Hypothalamus (tissue), 51 donors: ENCODE measurements at places on chromosomes 5 and 9.

DNA sequence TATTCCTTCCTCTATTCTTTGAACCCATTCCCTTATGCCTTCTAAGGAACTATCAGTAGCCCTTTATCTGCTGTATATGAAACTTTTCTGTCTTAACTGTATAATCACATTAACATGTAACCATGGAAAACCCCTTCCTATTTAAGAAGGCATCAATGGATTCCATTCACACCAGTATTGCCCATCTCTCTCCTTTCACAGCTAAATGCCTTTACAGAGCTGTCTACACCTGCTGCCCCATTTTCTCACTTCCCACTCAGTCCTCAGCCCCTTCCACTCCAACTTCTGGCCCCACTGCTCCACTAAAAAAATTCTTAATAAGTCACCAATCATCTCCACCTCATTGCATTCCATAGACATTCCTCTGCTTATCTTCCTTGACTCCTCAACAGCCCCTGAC, 50.8 kb downstream of the SEC61B start:
- DNase-seq: no peak

DNA sequence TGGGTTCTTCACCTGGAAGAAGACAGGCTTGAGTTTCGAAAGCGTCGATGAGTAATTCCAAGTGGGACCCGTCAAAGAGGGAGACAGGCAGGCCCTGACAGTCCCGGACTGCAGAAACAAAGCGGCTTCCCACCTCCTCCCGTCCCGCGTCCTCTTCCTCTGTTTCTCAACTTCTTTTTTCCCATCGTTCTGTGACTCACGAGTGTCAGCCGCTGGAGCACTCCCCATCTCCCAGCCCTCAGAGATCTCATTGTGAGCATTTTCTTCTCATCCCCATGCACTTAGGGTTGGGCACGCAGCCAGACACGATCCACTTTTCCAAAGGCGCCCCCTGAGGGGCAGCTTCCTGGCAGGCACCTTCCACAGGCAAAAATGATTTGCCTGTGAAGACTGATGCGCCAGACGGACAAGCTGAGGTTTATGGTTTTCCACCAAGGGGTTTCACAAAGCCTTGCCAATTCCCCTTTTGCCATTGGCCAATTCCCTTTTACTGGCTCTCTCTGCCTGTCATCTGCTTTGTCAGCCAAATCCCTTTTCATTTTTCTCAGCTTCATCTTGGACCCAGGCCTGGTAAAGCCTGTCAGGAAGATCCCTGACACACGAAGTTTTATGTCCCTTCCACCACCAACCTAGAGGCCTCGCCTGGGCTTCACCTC, 86.5 kb upstream of the ANKRD55 start:
- no peak for DNase-seq

GRCh38 chr9:107404161-107404560, 85.4 kb downstream of the KLF4 start:
- DNase-seq: no peak

GRCh38 chr5:72041654-72042053, 65.6 kb upstream of the MAP1B start:
- DNase-seq: no peak

GRCh38 chr9:131227112-131227958, 49.0 kb downstream of the FAM78A start:
- no peak for DNase-seq

DNA sequence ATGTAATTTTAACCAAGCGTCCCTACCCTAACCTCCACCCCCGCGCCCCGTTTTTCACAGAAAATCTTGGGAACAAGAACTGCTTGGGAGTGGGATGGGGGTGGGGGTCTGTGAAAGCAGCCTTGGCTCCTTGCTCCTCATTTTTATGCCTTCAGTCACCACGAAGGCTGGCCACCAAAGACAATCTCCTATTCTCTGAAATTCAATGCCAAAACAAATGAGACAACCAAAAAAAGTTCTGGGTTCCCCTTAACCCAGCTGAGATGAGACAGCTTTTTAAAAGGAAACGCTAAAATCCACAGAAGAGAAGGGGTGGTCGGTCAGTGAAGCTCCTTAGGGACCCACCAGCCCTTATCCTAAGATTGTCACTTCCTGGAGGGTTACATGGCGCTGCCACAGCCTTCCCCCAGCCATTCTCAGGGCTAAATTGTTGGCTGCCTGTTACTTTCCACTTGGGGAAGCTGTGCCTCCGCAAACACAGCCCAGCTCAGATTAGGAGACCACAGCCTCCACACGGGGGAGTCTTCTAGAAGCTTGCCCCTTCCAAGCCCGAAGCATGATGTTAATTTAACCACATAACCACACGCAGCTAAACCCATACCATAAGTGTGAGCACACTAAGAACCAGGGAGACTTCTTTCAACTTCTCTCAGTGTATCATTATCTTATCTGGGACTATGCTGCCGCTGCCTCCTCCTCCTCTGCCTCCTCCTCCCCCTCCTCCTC, 136.3 kb downstream of the FOXD1 start:
- no peak for DNase-seq

GRCh38 chr5:130885027-130885426, 280.0 kb downstream of the HINT1 start:
- DNase-seq: no peak

- DNase-seq: no peak
These were observed 734.5 kb upstream of the NUDT12 start for GRCh38 chr5:104297076-104297475.
